CD4-positive, alpha-beta T cell treated with Interleukin-15 for 4 hours (primary cell): ENCODE measurements at places on chromosomes 6 and 20.

GRCh38 chr20:35264755-35265154 lies 13.2 kb downstream of the MMP24OS start:
- DNase-seq = no peak

GRCh38 chr6:25124216-25124715 lies 154.9 kb upstream of the CARMIL1 start:
- no peak for DNase-seq

DNA sequence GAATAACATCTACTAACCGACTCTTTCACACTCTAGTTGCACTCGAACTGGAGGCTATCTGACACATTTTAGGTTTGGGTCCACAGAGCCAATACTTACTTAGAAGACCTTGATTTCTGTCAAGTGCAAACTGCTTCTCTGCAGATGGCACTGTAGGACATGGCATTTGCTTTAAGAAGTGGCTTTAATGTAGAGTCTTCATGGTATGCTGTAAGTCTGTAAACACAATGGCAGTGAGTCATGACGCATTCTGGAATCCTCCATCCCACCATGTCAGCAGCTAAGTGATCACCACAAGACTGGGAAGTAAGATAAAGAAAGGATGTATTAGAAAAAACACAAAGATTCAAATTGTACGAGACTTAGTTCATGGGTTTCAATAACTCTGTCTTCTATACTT lies 377.0 kb upstream of the NOX3 start:
- DNase-seq = no peak

- no peak for DNase-seq
Observed at GRCh38 chr20:49964964-49965780, 17.6 kb upstream of the SNAI1 start.

GRCh38 chr6:142935553-142936517 lies 9.1 kb downstream of the HIVEP2 start:
- DNase-seq = no peak

- no peak for DNase-seq
Observed at GRCh38 chr6:35451354-35452182, 570 bp upstream of the FANCE start.

DNA sequence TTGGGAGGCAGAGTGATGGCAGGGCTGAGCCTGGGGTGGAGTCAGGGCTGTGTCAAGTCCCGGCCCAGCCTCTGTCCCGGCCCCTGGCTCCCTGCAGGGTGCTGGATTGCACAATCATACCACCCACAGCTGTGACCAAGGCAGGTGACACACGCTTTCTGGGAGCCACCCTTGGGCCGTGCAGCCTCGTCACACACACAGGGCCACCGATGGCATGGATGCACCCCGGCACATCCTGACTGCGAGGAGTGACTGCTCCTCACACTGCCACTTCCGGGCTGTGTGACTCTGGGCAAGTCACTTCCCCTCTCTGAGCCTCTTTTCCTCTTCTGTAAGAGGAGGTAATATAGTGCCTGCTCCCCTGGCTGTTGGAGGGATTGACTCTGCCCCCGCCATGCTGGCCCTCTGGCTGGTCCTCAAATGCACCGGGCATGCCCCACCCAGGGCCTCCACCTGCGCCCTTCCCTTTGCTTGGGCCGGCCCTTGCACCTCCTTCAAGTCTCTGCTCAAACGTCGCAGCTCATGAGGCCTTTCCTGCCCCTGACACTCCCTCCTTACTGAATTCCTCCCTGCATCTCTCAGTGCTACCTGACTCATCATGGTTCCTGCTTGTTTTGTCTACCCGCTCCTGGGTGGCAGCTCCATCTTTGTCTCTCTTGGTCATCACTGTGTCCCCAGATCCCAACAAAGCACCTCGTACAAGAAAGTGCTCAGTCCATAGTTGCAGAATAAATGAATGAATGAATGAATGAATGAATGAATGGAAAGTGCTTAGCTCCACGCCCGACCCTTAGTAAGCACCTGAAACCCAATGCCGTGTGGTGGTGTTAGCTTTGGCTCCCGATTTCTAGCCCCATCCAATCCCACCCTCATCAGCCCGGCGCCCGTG lies 93.5 kb downstream of the CEBPB start:
- no peak for DNase-seq
